ENCODE measurements at places on chromosomes 12 and 14. TPM values are rescaled to one million over a fixed set of nuclear protein-coding genes. Genes with fewer than 3 reads are reported as not detected.
A peak's percentile ranks its signal among the peaks of the same experiment; 100 is the strongest.

DNA sequence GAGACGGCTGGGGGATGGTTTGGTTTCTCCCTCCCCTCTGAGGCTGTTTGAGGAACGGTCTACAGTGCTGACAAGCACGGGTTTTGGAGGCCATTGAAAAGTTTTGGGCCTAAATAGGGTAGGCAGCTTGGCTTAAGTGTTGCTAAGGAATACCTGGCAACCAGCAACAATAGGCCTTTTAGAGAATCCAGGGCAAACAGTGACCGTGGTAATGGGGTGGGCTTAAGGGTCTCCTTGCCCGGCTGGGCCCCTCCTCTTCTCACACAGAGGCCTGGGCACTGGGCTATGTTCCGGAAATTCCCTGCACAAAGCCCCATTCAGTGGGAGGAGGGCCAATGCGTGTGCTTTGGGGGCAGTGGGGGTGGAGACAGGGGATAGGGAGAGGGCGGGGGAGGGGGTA lies 55.4 kb downstream of the ASCL1 start:
- DNase-seq: no peak

DNA sequence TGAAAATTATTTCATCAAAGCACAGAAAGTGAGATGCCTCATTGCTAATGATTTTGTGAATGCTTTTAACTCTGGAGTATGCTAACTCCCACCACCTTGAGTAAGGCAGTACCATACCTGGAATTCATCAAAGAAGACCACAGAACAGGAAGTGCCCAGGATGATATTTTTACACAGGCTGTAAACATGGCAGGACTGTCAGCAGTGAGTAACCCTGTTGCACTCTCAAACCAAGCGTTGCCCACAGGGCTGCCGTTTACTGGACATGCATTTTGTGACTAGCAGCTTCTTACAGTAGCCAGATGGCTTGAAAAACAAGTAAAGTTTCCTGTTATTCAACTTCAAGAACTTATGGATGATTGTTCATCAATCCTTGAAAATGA lies 42.4 kb downstream of the RALGAPA1 start:
- DNase-seq: no peak

GRCh38 chr12:114339626-114340025 lies 66.3 kb downstream of the TBX5 start:
- no peak for DNase-seq

DNA sequence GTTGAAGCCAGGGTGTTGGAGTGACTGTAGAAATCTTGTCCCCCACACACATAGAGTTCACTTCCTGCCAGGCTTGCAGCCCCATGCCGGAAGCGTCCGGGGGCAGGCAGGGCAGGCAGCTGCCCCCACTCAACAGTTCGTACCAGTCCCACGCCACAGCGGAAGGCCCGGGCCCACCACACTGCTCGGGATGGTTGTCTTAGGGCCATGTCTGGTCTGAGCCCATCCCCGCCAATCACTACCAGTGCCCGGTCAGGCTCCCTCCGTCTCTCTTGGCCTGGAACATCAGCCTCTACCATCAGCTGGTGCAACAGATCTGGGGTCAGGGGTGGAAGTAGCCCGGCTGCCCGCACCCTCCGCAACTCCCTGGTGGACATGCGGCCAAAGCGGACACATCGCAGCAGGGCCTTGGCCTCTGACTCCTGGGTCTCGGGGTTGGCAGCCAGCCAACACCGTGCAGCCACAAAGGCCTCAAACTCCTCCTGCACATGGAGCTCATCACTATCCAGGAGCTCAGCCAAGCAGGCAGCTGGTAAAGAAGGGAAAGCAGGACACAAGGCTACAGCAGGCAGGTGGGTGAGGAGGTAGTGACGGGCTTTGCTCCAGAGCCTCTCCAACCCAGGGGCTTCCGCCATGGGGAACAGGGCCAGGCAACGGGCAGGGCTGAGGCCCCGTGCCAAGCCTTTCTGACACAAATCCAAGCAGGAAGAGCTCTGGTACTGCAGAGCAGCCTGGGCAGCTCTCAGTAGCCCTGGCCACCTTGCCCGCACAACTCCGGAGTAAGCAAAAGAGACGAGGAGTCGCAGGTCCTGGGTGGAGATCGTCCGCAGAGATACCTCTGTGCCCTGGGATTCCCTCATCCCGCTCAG lies 5.9 kb downstream of the KLHL33 start:
- DNase-seq: no peak

- DNase-seq: peak; percentile 73
Measured at GRCh38 chr12:50302686-50303085, 19.4 kb upstream of the LIMA1 start.

Gene UBC
- total RNA-seq: 1,439 TPM

Gene CIPC
- total RNA-seq: 12.8 TPM

Gene TULP3
- total RNA-seq: 38.6 TPM

Gene FAM90A1
- total RNA-seq: not detected

Gene PTPRB
- 0.40 TPM for total RNA-seq

DNA sequence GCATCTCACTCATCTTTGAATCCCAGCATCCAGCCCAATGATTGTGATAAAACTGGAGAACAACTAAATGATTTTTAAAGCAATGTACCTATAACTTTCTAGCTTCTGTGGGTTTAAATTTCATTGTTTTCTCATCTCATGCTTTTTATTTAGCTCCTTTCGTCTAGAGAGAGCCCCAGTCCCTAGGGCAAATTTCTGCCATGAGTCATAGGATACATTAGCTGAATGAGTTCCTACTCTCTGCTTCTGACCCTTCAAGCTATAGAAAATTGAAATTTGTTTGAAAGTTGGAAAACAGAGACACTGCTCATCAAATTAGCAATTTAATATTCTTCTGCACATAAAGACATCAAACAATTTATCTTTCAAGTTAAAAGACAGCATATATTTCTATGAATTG lies 113.9 kb downstream of the KIF21A start:
- DNase-seq: peak; percentile 9

Gene ADGRD1
- total RNA-seq: not detected

DNA sequence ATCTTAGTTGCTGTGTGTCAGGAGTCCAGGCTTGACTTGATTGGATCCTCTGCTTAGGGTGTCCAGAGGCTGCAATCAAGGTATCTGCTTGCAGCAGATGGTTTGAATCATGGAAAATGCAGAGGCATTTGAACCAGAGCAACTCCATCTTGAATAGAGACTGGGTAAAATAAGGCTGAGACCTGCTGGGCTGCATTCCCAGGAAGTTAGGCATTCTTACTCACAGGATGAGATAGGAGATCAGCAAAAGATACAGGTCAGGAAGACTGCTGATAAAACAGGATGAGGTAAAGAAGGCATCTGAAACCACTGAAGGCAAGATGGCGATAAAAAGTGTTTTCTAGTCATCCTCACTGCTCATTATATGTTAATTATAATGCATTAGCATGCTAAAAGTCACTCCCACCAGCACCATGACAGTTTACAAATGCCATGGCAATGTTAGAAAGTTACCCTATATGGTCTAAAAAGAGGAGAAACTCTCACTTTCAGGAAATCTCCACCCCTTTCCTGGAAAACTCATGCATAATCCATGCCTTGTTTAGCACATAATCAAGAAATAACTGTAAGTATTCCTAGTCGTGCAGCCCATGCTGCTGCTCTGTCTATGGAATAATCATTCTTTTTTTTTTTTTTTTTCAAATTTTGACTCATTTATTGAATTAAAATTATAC lies 218.3 kb upstream of the CPNE8 start:
- DNase-seq: no peak

Gene TMTC1
- 111 TPM for total RNA-seq

- peak; percentile 46 for DNase-seq
Measured at GRCh38 chr14:100103250-100104005, 38.2 kb downstream of the EVL start.

GRCh38 chr12:66269757-66270383 lies 32.4 kb upstream of the HELB start:
- peak; percentile 48 for DNase-seq

Measured in LHCN-M2 (cell line).